ENCODE measurements at places on chromosomes 7 and 10. TPM values are rescaled to one million over a fixed set of nuclear protein-coding genes. Genes with fewer than 3 reads are reported as not detected.

GRCh38 chr7:29281782-29282541, 87.4 kb downstream of the CHN2 start:
- DNase-seq, result no peak

DNA sequence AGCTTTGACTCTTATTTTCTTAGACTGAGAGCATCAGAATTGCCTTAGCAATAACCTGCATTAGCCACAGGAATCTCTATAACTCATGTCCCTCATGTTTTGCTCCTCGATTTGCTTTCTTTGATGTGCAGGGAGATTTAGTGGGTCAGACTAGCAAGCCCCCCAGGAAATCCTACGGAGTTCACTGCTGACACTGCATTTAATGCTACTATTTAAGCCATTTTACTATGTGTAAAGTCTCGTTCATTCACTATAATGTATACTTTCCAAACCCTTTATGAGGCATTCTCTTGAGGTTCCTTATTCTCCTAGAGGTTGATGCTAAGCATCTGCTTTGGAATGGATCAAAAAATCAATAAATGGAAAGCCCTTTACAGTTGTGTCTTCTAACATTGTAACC, 28.4 kb downstream of the DYNC1I1 start:
- no peak for DNase-seq

GRCh38 chr7:40008223-40008815, 58.3 kb downstream of the CDK13 start:
- no peak for DNase-seq

The DPYSL4 gene
- total RNA-seq, result 2.5 TPM

- no peak for DNase-seq
Measured at GRCh38 chr7:79300573-79300972, 152.9 kb downstream of the MAGI2 start.
